ENCODE measurements at places on chromosomes 11 and 22.

GRCh38 chr22:49368976-49369725, 458.5 kb downstream of the BRD1 start:
- no peak for DNase-seq

GRCh38 chr11:76598426-76598839, 72.1 kb downstream of the LRRC32 start:
- peak; percentile 66 for DNase-seq

DNA sequence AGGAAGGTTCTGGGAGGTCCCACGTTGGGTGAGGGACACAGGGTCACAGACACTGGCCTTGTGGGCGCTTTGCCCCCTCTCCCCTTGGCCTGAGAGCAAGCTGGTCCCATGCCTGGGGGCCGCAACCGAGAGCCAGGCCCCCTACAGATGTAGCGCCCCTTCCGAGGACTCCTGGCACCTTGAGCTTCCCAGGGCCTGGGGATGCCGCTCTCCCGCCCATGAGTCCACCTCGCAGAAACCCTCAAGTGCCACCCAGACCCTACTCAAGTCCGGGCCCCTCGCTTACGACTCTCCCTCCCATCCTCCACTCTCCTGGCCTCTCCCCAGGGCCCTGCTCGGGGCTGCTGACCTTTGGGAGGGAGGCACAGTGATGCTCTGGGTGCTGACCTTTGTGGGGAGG, 204.0 kb downstream of the BRD1 start:
- no peak for DNase-seq

DNA sequence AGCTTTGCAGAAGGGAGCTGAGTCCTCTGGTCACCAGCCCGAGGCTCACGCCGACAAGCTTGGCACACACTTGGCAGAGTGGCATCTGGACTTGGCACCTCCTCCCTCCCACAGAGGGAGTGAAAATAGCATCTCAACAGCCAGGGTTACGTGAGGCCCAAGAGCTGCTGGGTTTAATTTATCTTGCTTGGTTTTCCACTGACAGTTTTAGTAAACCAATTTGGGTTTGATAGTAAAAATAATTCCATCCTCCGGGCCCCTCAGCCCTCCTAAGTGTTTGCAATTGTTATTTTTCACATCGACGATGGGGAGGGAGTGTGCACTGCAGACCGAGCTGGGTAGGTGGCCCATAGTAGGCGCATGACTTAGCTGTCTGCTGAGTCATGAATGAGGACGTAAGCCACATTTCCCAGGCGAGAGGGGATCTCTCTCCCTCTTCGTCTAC, 107.6 kb upstream of the ASPHD2 start:
- peak; percentile 89 for DNase-seq

DNA sequence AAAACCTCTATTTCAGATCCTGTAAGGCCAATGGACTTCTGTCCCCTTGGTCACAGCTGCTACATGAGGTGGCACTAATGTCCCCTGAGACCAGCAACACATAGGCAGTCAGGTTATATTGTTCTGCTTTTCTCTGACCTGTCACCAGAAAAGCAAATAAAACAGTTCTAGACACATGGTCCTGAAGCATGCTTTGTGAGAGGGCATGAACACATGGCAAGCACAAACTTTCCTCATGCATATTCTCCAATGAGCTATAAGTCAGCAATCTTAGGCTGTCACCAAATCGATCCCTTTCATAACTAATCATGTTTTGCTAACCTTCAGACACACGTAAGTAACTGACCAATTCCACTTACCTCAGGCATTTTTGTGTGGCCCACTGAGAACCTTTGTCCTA, 225.4 kb upstream of the ZC3H12C start:
- DNase-seq, result no peak

- DNase-seq, result peak; percentile 52
These were observed 23.2 kb downstream of the MFNG start for GRCh38 chr22:37462983-37463382.

- DNase-seq, result peak; percentile 42
These were observed 4.6 kb downstream of the TRABD start for GRCh38 chr22:50190182-50190940.

DNA sequence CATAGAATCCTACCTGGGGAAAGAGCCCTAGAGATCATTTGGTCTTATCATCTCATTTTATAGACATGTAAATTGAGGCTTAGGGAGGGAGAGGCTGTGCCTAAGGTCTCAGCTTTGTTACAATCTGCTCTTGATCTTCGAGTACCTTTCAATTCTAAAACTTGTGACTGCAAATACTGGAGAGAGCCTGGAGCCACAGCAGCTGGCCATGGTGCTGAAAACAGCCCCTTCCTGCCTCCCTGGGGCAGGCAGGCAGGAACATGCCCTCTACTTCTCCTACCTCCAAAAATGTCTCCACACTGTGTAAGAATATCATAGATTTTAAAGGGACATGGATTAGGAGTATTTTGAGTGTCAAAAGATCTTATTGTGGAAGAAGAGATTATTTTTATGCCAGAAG, 52.2 kb downstream of the C22orf42 start:
- peak; percentile 6 for DNase-seq

DNA sequence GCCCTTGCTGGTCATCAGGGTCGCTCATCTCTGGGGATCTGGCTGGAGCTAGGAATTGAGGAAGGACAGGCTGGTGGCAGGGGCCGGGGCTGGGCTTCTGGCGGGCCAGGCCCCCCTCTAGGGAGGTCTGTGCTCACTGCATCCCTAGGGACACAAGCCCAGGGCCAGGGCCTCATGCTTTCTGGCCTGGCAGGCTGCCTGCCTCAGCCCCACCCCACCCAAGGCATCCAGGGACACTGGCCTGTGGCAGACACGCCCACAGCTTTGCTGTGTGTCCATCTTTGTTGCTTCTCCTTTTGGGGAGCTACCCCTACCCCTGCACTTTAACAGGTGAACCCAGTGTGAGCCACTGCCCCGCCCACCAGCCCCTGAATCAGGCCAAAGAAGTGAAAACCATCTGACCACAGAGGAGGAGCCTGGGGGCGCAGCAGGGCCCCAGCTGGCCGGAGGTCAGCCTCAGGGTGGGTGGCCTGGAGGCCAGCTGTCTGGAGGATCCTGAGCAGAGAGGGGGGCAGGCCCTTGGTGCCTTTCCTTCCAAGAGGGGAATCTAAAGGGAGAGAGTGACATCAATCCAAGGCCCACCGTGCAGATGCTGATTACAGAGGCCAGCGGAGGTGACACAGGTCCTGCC, 26.8 kb upstream of the CELSR1 start:
- no peak for DNase-seq

GRCh38 chr11:128949791-128950454, 7.3 kb upstream of the TP53AIP1 start:
- DNase-seq, result no peak

DNA sequence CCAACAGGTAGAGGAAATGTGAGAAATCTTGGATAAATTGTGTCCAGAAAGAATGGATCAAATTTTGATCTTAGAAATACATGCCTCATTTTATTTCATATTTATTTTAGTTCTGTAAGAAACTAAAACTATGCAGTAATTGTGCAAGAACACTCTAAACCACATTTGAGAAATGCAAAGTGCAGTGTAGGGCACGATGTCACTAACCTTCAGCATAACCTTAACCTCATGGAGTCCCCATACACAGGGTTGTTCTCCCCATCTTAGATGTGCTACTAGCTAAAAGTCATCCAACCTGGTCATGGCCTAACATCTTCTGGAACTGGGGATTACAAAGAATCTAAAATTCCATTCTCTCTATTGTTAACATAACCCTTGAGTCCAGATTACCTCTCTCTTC, 48.4 kb upstream of the ARHGAP42 start:
- DNase-seq, result no peak

Measured in fibroblast of skin of right biceps (primary cell).